Ecto neural progenitor cell (in vitro differentiated cells): ENCODE measurements at places on chromosomes 13 and 19.

- no peak for DNase-seq
These were observed 799 bp downstream of the PVR start for GRCh38 chr19:44644402-44645016.

DNA sequence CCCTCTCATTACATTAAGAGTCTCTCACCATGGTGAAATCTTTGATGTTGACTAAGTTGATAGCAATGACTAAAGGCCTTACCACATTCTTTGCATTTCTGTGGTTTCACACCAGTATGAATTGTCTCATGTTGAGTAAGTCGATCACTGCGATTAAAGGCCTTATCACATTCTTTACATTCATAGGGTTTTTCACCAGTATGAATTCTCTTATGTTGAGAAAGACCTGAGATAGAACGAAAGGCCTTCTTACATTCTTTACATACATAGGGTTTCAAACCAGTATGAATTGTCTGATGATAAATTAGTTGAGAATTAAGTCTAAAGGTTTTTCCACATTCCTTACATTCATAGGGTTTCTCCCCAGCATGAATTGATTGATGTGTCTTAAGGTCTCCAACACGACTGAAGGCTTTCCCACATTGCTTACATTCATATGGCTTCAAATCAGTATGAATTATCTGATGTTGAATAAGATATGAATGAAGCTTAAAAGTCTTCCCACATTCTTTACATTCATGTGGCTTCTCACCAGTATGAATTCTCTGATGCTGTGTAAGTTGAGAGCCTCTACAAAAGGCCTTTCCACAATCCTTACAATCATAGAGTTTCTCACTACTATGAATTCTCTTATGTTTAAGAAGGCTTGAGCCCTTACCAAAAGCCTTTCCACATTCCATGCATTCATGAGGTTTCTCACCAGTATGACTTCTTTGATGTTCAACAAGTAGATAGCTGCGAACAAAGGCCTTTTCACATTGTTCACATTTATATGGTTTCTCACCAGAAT lies 45.6 kb downstream of the ZNF283 start:
- no peak for DNase-seq

GRCh38 chr19:31496076-31496475 lies 146.8 kb upstream of the TSHZ3 start:
- DNase-seq: no peak

GRCh38 chr19:34644991-34645461 lies 31.9 kb downstream of the SCGB2B2 start:
- no peak for DNase-seq

- DNase-seq: no peak
These were observed 9.5 kb downstream of the ATG4D start for GRCh38 chr19:10553087-10553667.

- no peak for DNase-seq
These were observed 17.2 kb upstream of the RNASEH2B start for GRCh38 chr13:50892210-50892944.

GRCh38 chr13:35874704-35875103 lies 256.5 kb downstream of the DCLK1 start:
- no peak for DNase-seq

GRCh38 chr19:56348289-56348877 lies 33.7 kb upstream of the ZSCAN5A start:
- no peak for DNase-seq

DNA sequence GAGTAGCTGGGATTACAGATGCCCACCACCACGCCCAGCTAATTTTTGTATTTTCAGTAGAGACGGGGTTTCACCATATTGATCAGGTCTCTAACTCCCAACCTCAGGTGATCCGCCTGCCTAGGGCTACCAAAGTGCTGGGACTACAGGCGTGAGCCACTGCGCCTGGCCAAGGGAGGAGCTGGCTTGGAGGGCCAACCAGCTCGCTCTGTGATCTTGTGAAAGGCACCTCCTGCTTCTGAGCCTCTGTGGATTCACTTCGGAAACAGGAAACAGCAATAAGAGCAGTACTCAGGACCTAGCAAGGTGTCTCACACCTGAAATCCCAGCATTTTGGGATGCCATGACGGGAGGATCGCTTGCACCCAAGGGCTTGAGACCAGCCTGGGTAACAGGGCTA lies 2.0 kb upstream of the ELL start:
- no peak for DNase-seq

GRCh38 chr19:33668968-33669367 lies 47.2 kb downstream of the CHST8 start:
- no peak for DNase-seq

DNA sequence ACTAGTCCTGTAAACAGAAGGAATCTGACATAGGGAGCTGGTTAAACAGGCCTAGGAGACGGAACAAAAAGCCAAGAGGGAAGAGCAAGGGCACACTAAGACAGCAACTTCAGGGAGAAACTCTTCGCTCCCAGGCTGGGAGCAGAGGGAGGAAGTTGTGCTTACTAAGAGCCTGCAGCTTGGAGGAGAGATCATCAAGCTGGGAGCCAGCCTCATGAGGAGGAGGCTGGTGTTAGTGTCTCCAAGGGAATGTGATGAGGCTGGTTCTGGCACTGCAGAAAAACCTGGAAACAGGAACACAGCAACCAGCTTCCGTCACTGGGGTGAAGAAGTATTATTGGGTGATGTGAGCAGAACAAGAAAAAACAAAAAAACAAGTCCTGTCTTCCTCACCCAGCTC lies 1027.3 kb downstream of the UQCRFS1 start:
- DNase-seq: no peak

DNA sequence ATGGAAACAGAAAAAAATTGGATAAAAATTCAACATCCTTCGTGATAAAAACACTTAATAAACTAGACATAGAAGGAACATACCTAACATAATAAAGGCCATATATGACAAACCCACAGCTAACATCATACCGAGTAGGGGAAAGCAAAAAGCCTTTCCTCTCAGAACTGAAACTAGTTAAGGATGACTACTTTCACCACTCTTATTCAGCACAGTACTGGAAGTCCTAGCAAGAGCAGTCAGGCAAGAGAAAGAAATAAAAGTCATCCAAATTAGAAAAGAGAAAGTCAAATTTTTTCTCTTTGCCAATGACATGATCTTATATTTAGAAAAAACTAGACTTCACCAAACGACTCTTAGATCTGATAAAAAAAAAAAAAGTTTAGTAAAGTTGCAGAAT lies 25.8 kb upstream of the SLC7A9 start:
- DNase-seq: no peak

- DNase-seq: no peak
These were observed 32.4 kb upstream of the EIF3G start for GRCh38 chr19:10152100-10152499.

GRCh38 chr19:39448271-39448670 lies 2.9 kb downstream of the SUPT5H start:
- DNase-seq: no peak

DNA sequence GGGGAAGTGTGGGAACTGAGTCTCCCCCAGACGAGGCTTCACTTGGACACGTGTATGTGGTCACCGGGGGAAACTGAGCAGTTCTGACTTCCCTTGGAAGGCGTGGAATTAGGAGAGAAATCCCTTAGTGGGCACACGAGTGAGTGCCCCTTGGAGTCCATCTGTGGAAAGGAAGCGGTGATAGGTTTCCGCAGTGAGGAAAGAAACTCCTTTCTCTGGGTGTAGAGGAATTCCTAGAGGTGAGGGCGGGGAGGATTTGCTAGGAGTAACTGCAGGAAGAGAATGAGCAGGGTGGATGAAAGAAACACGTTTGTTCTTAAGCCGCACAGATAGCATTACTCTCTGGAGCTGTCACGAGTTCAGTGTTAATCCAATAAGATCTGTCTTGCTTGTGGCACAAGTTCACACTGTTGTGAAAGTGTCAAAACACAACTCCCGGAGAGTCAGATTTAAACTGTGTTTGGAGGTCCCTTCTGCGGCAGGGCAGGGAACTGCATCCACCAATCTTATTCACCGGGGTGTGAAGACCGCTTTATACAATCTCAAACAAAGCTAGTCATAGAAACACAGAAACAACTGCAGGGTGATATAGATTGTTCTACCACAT lies 1.2 kb downstream of the KL start:
- peak; percentile 52 for DNase-seq

GRCh38 chr13:49292742-49293486 lies 45.2 kb downstream of the CDADC1 start:
- DNase-seq: no peak

DNA sequence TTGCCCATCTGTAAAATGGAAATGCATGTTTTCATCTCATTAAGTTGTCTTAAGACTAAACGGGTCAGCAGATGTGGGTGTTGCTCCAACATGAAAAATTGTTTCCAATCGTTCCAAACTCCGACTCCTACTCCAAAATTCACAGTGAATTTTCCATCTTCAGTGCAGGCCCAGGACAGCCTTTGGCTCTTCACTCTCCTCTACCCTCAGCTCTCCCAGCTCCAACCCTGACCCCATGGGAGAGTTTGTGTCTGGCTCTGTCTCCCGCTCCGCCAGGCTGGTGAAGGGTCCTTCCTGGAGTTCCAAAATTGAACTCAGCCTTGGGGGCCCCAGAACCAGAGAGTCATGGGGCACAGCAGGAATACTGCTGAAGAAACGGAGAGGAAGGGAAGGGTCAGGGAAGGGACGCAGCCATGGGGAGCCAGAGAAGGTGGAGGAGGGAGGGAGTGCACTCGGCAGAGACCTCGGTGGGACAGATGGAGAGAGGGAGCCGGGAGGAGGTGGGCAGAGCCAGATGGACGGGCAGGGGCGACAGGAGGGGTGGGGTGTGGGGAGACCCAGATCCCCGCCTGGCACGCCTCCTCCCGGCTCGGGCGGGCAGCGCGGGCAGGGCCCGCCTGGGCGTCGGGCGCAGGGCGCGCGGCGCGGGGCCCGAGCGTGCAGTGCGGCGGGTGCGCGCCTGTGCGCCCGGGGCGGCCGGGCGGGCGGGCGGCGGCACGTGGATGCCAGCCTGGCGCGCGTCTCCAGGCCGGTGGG lies 45.6 kb downstream of the CELF5 start:
- no peak for DNase-seq

DNA sequence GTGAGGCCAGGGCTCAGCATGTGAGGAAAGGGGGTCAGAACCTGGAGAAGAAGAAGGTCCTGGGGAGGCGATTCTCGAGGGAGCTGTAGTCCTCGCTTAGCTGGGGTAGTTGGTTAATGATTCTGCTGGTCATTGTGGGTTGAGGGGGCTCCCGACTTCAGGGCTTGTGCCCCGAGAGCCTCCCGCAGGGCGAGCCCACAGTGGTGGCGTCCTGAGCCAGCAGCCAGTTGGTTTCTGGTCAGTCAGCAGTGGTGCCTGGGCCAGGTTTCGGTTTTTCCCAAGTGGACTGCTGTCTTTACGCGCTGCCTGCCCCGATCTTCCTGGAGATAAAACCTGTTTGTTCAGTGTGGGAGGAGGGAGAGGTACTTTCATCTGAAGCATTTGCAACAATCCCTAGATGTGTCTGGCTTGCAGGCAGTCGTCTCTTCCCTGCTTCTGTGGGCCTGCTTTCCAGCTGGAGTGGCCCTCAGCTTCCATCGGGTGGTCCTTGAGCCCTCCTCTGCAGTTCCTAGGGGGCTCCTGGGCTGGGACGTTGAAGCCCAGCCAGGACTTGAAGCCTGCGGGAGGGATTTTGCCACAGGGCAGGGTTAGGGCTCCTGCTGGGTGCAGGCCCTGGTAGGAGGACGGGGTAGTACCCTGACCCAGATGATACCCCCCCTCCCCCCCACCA lies 3.2 kb downstream of the PTBP1 start:
- DNase-seq: no peak

DNA sequence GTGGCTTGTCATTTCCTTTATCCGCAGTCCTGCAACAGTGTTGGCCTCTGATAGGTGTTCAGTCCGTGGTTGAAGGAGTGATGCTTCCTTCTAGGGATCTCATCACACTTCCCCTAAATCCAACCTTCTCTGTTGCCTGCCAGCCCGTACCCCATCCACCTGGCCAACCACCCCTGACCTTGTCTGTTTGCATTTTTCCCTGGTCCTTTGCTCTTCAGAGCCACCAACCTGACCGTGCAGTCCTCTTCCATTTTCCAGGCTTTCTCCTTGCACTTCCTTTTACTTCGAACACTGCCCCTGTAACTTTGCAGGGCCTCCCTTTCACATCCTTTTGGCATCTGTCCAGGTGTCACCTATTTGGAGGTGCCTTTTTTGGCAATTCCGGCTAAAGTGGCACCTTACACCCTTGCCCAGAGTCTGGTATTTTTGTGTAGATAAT lies 696 bp downstream of the ZNF460 start:
- no peak for DNase-seq

DNA sequence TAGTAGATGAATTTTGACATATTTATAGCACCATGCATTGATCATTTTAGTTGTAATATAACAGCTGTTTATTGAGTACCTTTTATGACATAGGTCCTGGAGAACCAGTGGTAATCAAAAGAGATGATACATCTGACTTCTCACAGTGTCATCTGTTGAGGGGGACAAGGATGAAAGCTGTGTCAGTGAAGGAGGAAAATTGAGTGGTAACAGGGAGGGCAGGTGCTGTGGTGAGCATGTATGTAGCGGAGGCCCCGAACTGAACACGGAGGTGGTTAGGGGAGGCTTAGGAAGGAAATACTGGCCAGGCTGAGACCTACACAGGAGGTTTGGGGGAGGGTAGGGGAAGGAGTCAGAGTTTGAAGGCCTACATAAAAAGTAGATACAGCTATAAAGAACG lies 199.7 kb downstream of the GGACT start:
- no peak for DNase-seq

DNA sequence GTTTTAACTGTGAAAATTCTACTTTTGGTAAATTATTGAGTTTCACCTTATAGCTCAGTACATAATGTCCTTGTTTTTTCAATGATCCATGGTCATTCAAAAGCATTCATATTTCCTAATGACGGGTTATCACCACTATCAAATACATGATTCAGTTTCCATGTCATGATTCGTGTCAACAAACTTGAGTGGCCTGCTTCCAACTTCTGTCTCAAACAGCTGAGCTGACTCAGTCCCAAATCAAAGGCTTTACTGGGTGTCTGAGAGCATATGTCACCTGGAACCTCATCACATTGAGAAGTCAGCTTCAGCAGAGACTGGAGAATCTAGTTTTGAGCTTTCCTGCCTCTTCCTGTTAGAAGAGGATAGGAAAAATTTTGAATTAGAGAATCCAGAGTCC lies 40.3 kb upstream of the SGCG start:
- no peak for DNase-seq

GRCh38 chr13:37109051-37109678 lies 3.7 kb upstream of the CSNK1A1L start:
- no peak for DNase-seq

GRCh38 chr19:52673014-52673413 lies 34.9 kb upstream of the ZNF83 start:
- no peak for DNase-seq

DNA sequence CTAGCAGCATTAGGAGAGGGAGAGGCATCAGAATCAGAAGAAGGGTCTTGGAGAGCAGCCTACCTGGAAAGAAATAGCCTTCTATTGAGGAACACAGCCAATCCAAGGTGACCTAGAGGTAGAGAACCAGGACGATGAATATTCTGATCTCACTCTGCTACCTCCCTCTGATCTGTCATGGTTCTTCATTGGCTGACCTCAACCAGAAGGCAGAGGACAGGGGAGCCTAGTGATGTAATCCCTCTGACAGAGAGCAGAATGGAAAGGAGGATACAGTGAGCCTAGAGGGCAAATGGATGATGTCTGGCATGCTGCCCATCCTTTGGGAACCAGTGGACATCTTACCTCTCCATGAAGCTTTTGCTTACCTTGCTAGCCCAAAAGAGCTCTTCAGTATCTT lies 3.6 kb downstream of the ZNF507 start:
- no peak for DNase-seq
